Foreskin fibroblast (primary cell): ENCODE measurements at places on chromosomes 5 and 9.

- no peak for DNase-seq
These were observed 167.0 kb upstream of the ZNF618 start for GRCh38 chr9:113708821-113709713.

DNA sequence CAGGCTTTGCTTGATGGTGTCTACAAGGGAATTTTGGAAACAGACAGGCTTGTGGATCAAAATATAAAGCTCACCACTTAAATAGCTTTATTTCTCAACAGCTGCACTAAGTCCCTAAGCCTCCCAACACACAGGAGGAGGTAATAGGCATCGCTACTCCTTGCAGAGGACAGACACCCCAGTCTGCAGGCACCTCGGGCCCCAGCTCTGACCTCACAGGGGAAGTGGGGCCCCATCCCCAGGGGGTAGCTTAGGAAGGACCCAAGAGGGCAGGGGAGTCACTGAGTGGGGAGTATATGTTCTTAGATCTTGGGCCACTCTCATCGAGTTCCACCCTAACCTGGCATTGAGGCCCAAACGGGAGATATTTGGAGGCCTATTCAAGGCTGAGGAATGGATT, 66.7 kb upstream of the XPA start:
- DNase-seq = no peak

GRCh38 chr5:52702877-52703276, 84.8 kb upstream of the ITGA1 start:
- no peak for DNase-seq

DNA sequence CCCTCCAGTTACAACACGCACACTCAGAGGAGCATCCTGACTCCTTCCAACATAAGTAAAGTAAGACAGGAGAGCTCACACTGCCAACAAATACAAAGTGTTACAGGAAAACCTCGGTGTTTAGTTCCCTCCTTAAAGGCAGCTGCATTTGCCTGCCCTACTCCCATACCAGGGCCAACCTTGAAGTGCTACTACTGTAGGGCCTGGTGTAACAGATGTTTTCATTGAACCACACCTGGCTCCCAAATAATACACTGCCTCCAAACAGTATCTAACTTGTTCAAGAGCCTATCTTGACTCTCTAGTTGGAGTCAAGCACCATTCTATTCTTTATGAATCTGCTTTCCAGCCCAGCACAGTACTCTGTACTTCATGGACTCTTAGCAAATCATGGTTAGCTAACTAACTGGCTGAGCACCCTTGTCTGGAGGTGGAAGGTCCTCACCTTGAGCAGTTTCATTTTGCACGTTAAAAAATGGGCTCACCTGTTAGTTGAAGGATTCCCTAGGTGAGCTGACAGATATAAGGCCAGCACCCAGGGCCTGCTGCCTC, 34.6 kb downstream of the TTC39B start:
- no peak for DNase-seq

DNA sequence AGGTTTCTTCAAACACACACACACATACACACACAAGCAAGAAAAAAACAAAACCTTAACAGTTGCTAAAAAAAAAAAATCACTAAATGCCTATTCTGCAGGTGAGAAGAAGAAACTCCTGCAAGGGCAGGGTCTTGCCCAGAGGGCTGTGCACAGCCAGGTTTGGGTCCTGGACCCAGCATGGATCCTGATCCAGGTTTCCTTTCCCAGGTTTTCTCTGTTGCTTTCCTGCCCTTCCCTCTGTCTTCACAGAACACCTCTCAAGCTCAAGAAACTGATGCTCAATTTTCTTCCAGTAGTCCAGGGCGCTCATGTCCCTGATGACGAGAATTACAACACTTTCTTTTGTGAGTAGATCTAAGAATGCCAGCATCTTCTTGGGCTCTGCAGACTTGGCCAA, 136.6 kb downstream of the PAX5 start:
- no peak for DNase-seq

- peak; percentile 93 for DNase-seq
These were observed 22.2 kb downstream of the BHMT start for GRCh38 chr5:79133657-79134451.

DNA sequence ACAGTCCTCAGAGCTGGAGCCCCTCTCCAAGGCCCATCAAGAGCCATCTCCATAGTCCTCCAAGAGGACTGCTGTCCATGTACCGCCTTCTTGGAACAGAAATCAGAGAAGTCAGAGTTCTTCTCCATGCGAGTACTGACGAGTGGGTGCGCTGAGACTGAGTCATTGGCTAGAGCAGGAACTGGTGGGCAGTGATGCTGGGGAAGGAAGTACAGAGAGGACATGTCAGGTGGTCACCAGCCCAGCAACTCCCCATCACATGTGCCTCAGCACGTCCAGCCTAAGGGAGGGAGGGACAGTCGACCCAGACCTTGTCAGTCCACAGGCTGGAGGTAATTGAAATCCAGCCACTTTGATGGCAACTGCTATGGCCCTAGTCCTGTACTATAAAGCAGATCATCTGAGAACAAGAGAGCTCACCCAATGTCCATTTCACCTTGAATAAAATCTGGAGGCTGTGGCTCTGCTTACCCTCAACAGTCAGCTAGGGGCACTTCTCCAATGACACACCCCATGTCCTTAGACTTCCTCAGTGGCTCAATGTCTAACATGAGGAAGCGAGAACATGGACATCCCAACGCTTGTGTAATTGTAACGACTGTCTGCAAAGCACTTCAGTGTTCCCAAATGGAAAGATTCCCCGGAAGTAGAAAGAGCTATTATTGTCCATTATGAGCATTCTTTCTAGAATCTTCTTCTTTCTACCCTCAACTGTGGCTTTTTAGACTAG, 15.0 kb upstream of the FBP1 start:
- DNase-seq = no peak

GRCh38 chr5:154756009-154756867, 1.1 kb downstream of the LARP1 start:
- no peak for DNase-seq
